ENCODE measurements at places on chromosomes 2 and 18.

DNA sequence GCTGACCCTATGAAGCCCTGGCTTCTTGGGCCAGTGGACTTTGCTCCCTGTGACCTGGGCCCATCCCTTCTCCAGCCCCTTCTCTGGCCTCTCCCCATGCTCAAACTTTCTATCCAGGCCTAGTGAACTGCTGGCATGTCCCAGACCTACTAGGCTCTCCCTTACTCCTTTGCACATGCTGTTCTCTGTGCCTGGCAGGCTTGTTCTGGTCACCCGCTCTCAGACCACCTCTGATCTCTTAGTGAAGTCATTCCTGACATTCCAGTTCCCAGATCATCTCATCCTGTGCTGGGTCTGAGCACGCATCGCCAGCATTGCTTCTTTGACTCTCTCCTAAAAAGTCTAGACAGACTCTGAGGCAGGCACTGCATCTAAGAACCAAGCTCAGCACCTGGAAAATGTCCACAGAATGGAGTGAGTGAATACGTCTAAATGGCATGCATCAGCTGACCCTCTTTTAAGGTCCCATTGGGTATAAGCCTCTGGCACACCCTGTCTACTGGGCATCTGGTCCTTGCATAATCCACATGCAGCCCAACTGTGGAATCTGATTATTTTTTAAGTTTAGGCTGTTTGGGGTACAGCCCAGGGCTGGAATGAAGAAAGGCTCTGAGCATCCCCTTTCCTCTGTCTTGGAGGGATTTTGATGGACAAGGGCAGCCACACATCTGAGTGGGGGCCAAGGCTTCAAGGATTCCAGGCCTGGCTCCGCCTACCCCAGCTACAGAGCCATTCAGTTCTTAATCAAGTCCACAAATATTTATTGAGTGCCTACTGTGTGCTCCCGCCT lies 130.6 kb upstream of the HAAO start:
- no peak for DNase-seq

DNA sequence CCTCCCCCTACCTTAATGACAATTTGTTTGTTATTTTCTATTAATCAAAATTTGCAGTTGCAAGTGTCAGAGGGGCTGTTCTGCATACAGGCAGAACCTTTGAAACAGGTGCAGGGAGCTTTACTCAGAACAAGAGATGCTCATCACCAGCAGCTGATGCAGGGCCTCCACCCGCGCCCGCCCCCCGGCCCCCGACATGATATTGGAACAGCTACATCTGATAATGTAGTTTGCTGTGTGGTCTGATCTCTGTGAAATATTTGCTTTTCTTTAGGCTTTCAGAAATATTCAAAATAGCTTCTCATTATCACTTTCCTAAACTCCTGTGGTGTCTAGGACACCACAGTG lies 130.0 kb downstream of the PRKCE start:
- no peak for DNase-seq

DNA sequence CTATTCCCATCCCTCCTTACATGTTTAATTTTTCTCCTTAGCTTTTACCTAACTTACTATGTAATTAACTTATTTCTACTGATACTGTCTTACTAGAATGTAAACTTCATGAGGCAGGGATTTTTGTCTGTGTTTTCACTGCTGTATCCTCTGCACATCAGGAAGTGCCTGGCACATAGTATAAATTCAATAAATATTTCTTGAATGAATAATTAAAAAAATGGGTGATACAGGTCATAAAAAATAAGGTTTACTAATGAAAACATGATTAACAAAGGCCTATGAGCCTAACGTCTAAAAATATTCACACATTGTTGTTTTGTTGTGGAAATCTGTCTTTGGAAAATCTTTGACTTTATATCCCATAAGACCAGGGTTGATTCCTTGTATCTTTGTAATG lies 4.5 kb downstream of the RBKS start:
- DNase-seq = no peak

GRCh38 chr2:6676241-6676640 lies 189.5 kb downstream of the CMPK2 start:
- no peak for DNase-seq

DNA sequence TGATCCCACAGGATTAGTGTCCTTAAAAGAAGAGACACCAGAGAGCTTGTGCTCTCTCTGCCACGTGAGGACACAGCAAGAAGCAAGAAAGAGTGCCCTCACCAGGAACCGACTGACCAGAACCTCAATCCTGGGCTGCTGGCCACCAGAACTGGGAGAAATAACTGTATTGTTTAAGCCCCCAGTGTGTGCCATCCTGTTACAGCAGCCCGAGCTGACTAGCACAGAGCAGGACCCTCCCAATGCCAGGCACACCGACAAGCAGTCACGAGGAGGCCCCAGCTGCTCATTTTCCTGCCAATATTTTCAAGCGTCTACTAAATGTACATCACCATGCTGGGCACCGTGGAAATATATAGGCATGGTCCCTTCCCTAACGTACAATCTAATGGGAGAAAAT lies 17.1 kb downstream of the FAM178B start:
- DNase-seq = no peak

GRCh38 chr2:68742626-68743415 lies 8.2 kb downstream of the ARHGAP25 start:
- peak; percentile 63 for DNase-seq

- DNase-seq = no peak
These were observed 226.7 kb upstream of the KLHL29 start for GRCh38 chr2:23158306-23158705.

- DNase-seq = peak; percentile 48
These were observed 884 bp downstream of the HES6 start for GRCh38 chr2:238238766-238239542.

DNA sequence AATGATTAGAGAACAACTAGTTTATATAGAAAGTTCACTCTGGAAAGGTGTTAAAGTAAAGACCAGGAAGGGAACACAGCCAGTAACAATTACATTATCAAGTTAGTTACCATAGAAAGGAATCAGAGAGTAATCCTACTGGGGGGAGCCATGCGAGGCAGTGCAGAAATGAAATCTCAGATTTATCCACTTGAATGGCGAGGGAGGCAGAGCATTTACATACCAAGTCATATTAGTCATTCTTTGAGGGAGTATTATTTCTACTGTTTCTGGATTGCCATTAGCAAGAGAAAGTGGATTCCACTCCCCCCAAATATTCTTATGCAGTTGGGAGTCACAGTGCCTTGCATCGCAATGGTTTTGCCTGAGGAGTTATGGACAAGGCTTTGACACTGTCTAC lies 472.7 kb upstream of the TRIB2 start:
- DNase-seq = no peak

DNA sequence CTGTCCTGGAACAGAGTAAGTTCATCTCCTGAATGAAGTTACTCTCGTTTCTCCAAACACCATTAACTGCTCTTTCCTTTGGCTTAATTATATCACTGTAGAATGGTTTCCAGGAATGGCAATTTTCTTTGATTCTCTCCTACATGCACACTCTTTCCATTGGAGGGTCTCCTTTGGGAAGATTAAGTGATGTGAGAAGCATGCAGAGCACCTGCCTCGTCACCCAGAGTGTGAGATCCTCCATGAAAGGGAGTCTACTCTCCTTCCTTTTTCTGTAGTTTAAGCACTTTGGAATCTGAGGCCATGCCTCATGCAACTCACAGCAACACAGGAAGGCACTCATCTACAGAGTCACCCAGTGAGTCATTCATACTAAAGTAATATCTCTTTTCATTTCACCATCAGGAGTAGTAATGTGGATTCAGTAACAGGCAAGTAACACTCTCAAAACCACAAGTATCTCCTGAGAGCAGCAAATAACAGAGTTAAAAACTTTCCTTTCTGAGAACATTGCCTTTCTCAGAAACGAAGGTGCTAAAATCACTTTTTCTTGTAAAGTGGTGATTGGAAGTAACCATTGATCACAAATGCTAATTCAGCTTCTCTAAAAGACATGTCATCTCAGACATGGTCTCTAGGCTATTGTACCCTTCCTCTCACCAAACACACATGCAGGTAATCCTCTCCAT lies 52.8 kb upstream of the IL1RL1 start:
- peak; percentile 26 for DNase-seq

DNA sequence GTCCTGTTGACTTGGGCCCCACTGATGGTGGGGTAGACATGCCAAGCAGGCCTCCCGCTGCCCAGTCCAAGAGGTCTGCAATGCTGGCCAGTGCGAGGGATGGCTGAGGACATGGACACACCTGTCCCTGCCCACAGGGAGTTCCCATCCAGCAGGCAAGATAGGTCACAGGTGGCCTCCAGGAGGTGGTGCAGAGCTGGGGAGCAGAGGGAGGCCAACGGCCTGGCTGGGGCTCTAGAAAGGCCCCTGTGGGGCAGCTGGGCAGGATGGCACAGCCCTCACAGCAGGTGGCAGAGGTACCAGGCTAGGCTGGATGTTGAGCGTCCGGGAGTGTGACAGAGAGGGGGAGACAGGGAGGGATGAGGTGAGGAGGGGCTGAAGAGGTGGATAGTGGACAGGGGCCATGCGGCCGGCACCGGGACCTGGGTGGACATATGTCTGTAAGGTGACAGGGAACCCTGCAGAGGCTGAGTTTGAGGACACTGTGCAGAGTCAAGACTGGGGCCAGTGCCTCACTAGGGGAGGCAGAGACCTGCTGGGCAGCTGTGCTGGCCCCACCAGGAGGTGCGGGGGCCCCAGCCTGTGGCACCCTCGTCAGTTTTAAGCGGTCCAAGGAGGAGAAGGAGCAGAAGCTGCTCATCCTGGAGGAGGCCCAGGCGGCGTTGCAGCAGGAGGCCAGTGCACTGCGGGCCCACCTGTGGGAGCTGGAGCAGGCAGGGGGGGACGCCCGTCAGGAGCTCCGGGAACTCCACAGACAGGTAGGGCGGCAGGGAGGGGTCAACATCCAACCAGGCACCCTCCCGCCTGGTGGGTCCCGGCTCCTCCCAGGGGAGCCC lies 34.3 kb upstream of the SNED1 start:
- no peak for DNase-seq

- peak; percentile 38 for DNase-seq
These were observed 11.3 kb downstream of the GFPT1 start for GRCh38 chr2:69375494-69376353.

DNA sequence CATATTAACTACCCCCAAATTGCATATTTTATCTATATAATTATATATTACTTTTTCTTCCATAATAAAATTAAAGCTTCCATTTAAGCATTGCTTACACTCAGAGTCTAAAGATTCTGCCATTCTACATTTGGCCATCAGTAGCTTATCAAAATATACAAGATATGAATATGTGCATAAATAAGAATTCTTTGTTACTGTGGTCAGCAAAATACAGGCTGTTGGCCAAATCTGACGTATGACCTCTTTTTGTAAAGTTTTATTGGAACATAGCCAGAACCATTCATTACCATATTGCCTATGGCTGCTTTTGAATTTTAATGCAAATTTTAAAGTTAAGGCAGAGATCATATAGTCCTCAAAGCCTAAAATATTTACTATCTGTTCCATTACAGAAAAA lies 643.9 kb upstream of the VRK2 start:
- no peak for DNase-seq

- DNase-seq = no peak
These were observed 2082.3 kb upstream of the CELF4 start for GRCh38 chr18:39647627-39648534.

GRCh38 chr2:228575897-228576296 lies 394.4 kb upstream of the SPHKAP start:
- DNase-seq = no peak

GRCh38 chr18:21194871-21195771 lies 46.9 kb upstream of the GREB1L start:
- no peak for DNase-seq
